ENCODE measurements at places on chromosomes 16 and 17.
A peak's percentile ranks its signal among the peaks of the same experiment; 100 is the strongest.

- no peak for DNase-seq
Observed at GRCh38 chr17:60832151-60832585, 154.5 kb downstream of the BCAS3 start.

DNA sequence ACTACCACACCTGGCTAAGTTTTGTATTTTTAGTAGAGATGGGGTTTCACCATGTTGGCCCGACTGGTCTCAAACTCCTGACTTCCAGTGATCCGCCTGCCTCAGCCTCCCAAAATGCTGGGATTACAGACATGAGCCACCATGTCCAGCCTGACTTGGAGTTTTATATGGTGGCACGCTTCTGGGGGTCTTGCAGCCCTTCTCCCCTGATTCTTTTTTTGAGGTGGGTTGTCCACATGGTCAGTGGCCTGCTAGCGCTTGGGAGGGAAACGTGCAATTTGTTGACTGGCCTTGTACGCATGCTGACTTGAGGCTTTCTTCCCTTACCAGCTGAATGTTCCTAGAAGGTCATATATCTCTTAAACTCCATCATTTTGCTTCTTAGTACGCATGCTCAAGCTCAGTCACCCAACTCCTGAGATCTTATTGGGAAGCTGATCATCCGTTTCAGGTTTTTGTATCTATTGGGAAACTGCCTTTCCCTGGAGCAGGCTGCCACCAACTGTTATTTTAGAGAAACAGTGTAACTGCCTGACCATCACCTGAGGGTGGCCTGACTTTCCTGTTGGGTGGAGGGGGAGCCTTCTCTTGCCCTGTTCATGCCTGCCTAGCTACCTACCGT is 13.7 kb upstream of the LDHD start:
- DNase-seq = no peak

- DNase-seq = no peak
Observed at GRCh38 chr17:31155208-31155810, 60.5 kb downstream of the NF1 start.

DNA sequence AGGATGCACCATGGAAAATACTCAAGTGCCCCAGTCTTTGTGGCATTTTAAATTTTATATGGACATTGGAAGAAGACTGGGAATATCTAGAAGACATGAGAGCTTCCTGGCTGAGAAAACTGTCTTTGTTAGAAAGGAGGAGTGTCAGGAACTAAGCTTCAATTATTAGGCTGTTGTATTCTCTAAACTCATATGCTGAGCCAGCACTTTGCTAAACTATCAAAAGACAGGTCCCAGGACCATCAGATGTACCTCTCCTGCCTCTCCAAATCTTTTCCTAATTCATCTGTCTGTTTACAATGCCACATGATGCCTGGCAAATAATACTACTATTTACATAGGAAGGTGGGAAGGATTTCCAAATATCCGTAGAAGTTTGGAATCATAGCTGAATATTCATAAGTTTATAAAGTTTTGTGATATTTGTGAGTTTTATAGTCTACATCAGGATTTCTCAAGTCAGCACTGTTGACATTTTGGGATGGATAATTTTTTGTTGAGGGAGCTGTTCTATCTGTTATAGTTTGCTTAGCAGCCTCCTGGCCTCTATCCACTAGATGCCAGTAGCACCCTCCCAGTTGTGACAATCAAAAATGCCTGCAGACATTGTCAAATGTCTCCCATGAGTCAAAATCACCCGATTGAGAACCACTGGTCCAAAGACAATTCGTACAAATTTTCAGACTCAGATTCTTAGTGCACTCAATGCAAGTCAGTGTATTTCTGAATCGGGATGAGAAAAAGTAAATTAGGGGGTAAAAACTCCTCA is 61.2 kb upstream of the NETO2 start:
- DNase-seq = no peak

- DNase-seq = no peak
Observed at GRCh38 chr17:9230861-9231260, 209.6 kb downstream of the NTN1 start.

GRCh38 chr17:50631908-50632571 is 2.6 kb upstream of the ABCC3 start:
- peak; percentile 43 for DNase-seq

- no peak for DNase-seq
Observed at GRCh38 chr17:35766903-35767510, 6.3 kb downstream of the C17orf50 start.

DNA sequence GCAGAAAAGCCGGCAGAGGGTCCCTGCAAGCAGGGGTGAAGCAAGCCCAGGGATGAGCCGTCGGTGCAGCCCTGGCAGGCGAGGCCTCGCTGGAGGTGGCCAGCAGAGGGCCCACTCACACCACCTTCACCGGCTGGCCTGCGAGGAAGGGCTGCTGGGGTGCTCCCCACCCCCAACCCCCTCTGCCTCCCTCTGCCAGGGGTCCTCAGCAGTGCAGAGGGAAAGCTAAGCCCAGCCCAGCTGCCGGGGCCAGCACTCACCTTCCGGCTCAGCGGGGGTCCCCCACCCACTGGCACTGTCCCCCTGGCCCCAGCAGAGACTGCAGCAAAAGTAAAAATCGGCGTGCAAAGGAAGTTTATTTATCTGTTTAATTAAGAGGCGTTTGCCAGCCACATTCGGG is 113.4 kb downstream of the ENGASE start:
- peak; percentile 8 for DNase-seq

- DNase-seq = no peak
Observed at GRCh38 chr16:10799736-10800135, 18.9 kb downstream of the TVP23A start.
